ENCODE measurements at places on chromosomes 1 and 21.

GRCh38 chr1:51517361-51518032 is 1.6 kb downstream of the EPS15 start:
- DNase-seq, result no peak

DNA sequence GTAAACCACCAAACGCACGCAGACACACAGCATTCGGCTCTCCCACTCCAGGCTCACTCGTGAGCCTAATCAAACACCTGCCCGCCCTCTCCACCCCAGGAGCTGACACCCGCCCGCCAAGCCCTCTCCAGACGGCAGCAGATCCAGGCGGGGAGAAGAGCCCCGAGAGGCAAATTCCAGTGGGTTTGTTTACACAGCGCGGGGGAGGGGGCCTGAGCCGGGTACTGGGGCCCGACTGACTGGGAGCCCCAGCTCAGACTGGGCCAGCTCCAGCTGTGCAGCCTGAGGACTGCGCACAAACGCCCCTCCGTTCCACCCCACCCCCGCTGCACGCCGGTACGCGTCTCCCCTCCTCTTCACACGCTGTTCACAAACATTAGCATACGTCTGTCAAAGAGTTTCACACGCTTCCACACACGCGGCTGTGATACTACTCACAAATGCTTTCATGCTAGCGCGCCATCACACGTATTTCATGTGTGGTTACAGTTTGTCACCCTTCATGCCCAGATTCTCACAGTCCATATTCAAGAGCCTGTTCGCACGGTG is 1.0 kb upstream of the EFNA1 start:
- no peak for DNase-seq

DNA sequence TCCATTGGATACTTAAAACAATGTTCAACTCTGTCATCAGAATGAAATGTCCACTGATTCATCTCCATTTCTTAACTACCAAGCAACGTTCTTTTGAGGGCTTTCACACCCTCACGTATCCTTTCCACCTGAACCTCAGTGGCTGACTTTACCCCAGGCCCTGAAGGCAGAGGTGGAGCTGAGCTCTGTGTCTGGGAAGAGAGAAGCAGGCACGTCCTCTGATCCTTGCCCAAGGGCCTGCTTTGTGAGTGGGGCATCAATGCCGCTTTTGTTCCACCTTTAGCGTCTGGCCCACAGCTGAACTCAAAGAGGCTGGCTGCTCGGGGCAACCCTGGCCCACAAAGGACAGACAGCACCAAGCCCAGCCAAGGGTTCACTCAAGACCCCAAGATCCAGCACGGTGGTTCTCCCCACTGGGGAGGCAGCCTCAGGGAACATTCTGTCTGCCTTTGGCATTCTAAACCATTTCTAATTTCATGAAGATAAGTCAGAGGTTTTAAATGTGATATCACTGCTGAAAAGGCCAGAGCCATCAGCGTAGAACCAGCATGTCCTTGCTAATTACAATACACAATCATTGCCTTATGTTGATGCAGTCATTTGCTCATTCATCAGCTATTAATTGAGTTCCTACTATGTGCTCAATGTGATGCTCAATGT is 126.0 kb upstream of the UBE2U start:
- DNase-seq, result no peak

GRCh38 chr1:231487019-231487418 is 41.5 kb upstream of the TSNAX start:
- no peak for DNase-seq

DNA sequence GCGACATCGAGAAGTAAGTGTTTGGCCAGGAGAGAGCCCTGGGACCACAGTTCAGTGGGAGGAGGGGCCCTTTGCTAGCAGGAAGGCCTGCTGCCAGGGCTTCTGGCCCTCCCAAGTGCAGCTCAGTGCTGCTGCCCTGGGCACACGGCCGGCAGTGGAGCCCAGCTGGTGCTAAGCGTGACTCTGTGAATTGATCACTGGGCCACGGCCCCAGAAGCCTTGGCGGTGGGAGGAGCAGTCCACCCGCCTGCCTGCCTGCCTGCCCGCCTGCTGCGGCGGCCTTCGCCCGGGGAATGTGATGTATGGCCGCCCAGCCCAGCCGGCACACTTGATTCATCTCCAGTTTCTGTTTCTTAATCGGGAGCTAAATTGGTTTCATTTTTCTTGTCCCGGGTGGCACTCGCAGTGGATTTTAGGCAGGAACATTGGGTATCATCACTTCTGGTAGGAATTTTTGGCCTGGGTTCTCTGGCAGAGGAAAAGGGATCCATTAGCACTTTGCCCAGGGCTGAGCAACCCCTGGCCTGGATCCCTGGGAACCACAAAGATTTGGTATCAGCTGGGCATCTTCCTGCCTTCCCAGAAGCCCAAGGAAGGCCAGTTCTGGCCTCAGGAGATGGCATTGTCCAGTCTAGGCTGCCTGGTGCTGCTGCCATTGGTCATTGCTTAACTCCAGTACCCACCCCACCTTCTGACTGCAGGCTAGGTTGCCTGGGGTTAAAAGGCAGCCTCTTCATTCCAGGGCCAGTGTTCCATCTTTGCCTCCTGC is 28.6 kb downstream of the TMEM53 start:
- no peak for DNase-seq

GRCh38 chr1:204171751-204172178 is 5.6 kb upstream of the REN start:
- no peak for DNase-seq

DNA sequence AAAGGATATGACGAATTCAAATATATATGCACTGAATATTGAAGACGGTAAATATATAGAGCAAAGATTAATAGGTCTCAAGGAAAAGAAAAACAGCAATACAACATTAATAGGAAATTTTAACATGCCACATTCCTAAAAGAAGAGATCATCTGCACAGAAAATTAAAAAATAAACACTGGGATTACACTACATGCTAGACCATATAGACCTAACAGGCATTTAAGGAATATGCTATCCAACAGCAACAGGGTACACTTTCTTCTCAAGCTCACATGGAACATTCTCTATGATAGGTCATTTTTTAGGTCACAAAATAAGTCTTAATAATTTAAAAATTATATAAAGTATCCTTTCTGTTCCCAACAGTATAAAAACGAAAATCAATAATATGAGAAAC is 1038.3 kb downstream of the KCNT2 start:
- DNase-seq, result no peak

- no peak for DNase-seq
These were observed 23.1 kb upstream of the MYSM1 start for GRCh38 chr1:58722967-58723366.

GRCh38 chr1:9105336-9105867 is 23.5 kb downstream of the GPR157 start:
- no peak for DNase-seq

GRCh38 chr1:27301052-27301422 is 20.9 kb upstream of the TMEM222 start:
- no peak for DNase-seq

GRCh38 chr1:154775621-154776605 is 94.2 kb downstream of the KCNN3 start:
- DNase-seq, result no peak

GRCh38 chr1:70465911-70466310 is 54.8 kb downstream of the CTH start:
- DNase-seq, result no peak

GRCh38 chr1:10802944-10803715 is 6.7 kb upstream of the CASZ1 start:
- DNase-seq, result no peak

- no peak for DNase-seq
These were observed 55.9 kb upstream of the PTGFRN start for GRCh38 chr1:116853680-116854402.

DNA sequence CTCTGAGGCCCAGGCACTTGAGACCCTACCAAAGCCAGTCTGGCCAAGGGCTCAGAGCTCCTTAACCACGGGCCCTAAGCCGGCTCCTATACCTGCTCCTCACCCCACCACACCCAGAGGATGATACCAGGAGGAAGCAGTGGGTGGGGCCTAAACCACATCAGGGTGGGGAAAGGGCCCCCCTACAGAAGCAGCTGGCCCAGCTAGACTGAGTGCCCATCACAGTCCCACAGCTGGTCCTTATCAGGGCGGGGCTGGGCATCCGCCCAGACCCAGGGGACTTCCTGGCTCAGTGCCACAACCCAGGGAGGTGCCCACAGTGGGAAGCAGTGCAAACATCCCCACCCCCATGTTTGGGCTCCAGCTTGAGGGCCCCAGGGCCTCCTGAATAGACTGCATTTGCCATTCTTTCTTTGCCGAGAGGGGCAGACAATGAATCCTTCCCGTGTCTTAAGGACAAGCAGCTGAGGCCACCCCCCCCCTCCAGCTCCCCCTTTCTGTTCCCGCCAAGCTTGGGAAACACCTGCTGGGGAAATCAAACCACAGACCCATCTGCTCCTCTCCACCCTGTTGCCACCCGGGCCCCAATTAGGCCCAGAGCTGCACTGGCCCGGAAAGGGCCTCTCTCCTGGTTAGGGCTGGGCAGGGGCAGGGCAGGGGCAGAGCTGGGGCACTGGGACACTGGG is 6.2 kb downstream of the E2F2 start:
- DNase-seq, result no peak

GRCh38 chr1:220786057-220786336 is 716 bp upstream of the MTARC1 start:
- DNase-seq, result no peak

DNA sequence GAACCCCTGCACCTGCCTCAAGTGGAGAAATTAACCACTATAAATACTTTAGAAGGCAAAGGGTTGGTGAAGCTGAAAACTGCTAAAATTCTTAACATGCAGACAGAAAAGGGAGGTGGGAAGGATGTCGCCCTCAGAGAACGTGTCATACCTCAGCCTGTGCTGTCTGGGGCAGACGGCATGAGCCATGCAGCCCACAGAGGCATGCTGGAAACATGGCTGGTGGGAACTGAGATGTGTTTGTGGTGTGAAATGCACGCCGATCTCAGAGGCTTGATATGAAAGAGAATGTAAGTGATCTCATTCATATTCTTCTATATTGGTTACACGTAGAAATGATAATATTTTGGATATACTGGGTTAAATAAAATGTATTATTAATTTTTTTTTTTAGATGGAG is 16.3 kb downstream of the AGPAT3 start:
- DNase-seq, result no peak

- DNase-seq, result no peak
These were observed 92.6 kb upstream of the CASZ1 start for GRCh38 chr1:10888791-10889649.

DNA sequence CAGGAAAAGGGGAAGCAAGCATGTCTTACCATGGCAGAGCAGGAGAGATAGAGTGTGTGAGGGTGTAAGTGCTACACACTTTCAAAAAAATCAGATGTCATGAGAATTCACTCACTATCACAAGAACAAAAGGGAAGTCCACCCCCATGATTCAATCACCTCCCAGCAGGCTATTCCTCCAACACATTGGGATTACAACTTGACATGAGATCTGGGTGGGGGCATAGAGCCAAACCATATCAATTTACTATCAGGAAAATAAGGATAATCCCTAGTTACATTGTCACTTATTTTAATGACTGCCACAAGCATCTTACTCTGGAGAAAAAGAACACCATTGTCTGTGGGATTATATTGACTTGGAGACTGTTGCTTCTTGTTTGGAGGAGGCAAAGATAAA is 66.1 kb upstream of the VANGL1 start:
- DNase-seq, result no peak

DNA sequence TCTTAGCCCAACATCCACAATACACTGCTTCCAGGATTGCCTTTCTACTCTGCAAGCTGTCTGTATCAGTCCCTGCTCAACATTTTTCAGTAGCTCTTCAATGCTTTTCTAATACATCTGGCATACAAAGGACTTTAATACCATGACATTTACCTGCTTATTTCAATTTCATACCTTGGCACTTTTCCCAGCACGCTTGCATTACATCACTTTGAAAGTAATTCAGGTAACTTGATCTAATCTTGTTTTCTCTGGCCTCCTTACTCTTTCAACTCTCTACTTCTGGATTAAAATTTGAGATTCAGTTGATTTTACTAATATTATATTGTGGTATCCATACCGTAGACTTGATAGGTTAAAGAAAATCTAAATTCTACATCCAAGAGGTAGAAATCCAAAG is 103.0 kb downstream of the PTGS2 start:
- no peak for DNase-seq

DNA sequence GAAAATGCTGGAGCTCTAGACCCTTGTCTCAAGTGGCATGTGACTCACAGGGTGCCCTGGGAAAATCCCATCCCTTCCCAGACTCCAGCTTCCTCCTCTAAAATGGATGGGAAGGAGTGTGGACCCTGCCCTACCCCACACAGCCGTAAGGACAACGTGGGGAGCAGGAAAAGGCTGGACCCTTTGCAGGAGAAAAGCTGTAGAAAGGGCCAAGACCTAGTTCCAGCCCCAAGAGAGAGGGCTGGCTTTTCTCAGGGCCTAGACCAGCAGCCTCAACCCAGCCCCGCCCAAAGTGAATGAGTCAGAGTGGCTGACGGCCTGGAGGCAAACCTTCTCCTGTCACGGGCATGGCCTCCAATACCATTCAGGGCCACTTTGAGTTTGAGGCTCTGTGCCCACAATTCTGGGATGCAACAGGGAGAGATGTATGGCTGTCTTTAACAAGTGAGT is 1.1 kb downstream of the LAMB3 start:
- peak; percentile 76 for DNase-seq

DNA sequence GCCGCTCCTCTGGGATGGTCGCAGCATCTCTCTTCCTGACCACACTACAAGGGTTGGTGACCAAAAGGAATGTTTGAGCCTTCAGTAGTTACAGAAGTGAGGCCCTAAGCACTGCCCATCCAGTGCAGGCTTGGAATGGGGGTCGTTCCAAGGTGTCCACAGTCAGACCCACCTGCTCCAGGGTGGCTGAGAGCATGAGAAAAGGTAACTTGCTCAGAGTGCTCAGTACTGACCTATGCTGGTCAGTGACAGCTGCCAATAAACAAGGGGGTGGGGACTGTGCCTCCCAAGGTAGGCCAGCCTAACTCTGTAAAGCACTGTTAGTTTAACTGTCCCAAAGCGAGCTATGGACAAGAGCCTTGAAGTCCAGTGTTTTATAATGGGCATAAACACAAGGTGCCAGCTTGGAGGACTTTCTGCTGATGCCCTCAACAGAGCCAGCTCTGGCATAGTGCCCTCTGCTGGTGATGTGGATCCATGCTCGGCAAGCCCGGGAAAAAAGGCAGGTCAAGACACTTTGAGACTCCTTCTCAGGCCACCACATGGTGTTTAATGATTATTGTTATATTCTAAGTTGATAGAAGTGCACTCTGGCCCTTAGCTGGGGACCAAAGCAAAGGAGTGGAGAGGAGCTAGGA is 78.1 kb upstream of the DNAH14 start:
- DNase-seq, result peak; percentile 33

- no peak for DNase-seq
These were observed 5.3 kb upstream of the RGS7 start for GRCh38 chr1:241362350-241362749.

All from stimulated activated CD4-positive, alpha-beta T cell treated with anti-CD3 and anti-CD28 coated beads, TNF-alpha, amount 100 ng/mL, for 48 hours (primary cell).